ENCODE measurements at places on chromosomes 3 and 15.

GRCh38 chr3:151331696-151332095 lies 2.3 kb upstream of the P2RY13 start:
- no peak for DNase-seq

DNA sequence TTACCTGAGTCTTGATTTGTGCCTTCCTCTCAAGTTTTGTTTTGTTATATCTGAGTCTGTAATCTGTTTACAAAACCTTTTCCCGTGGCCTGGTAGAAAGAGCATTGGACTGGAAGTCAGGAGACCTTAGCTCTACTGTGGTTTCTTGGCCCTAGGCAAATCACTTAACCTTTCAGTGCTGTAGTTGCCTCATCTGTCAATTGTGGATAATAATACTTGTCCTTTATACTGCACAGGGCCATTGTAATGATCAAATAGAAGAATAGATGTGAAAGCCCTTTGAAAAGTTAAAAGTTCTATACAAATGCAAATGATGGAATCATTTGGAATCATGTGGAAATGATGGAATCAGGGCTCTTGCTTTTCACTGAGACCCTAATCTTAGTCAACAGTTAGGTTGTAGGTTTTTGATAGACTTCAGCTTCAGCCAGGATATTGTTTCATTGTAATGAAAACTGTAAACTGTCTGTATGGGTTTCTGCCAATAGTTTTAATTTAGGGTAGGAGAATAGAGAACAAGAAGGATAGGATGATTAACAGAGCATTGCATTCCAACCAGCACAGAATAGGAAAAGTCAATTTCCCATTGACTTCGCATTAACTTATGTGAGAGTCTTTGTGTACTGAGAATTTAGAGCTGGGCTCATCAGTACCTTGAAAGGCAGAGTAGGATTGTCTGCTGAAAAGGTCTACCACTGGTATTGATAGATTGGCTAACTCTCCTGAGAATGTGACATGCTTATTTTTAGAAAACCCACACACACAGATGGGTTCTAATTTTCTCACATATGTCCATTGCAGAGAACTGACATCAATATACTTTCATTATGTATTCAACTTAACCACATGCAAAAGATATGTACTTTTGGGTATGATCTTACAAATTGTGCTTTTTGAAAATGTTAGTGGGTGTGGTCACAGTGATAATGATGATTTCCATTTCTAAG lies 21.8 kb downstream of the MAP2K5 start:
- no peak for DNase-seq

- DNase-seq: no peak
These were observed 18.4 kb downstream of the RBP1 start for GRCh38 chr3:139521144-139521543.

GRCh38 chr3:12489368-12489767 lies 5.1 kb downstream of the TSEN2 start:
- DNase-seq: no peak

GRCh38 chr3:182180654-182181385 lies 469.1 kb downstream of the SOX2 start:
- no peak for DNase-seq

DNA sequence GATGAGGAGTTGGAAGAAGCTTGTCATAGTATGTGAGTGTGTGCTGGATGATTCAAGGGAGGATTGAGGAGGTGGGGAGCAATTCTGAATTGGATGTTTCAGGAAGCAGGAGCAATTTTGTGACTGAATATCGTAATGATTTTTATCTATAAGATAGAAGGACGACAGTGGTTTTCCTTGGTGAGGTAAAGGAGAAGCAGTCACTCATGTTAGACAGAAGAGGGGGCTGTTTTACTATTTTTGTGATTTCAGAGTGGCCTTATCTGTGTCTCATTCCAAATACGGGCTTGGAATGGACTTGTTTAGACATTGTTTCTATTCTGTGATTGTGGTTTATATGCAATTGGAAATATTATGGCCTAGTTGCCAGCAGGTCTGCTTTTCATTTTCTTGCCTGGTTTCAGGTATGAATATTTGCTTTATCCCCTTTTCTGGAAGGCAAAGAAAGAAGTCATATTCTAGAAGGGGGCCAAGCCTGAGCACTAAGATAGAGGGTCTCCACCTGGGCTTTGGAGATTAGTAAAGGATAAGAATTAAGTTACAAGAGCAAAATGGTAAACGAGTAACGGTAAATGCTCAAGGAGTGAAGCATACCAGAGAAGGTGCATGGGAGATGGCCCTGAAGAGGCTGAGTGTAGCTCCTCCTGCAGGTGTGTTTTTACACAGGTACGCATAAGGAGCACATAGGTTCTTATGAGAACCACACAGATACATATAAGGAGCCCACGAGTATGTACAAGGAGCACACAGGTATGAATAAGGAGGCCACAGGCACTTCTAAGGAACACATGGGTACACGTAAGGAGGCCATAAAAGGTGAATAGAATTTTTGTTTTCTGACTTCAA lies 124.6 kb upstream of the KCNAB1 start:
- no peak for DNase-seq

- DNase-seq: no peak
These were observed 5.6 kb downstream of the RRP9 start for GRCh38 chr3:51935886-51936755.

DNA sequence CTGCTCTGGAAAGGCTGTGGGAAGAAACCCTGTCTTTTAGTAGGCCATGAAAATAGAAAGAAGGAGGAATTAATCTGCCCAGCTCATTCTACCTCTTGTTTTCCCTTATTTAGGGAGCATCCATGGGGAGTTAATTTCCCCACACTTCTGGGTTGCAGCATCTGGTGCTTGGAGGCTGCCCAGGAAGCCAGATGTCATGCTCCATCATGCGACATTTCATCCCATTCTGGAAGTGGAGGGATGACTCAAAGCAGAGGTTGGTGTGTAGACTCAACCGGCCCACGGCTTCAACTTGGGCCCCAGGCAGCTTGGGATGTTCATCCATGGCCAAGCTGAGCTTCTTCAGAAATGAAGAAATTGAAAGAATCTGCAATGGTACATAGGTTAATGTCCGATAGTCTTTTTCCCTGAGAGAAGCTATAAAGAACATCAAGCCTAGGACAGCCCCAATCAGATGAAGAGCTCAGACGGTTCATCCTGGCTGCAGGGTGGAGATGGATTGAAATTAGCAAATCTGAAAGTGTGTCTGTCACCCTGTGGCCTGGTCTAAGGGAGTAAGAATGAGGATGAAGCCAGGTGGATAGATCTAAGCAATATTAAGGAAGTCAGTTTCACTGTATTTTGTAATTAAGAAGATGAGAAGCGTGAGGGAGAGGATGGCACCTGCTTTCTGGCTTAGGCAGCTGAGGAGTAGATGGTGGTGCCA lies 24.5 kb upstream of the PROK2 start:
- no peak for DNase-seq

GRCh38 chr15:64096668-64097384 lies 1.0 kb downstream of the SNX1 start:
- no peak for DNase-seq

GRCh38 chr15:51117270-51117669 lies 22.6 kb upstream of the TNFAIP8L3 start:
- DNase-seq: no peak

GRCh38 chr3:37445163-37445562 lies 270.8 kb upstream of the LRRFIP2 start:
- no peak for DNase-seq

DNA sequence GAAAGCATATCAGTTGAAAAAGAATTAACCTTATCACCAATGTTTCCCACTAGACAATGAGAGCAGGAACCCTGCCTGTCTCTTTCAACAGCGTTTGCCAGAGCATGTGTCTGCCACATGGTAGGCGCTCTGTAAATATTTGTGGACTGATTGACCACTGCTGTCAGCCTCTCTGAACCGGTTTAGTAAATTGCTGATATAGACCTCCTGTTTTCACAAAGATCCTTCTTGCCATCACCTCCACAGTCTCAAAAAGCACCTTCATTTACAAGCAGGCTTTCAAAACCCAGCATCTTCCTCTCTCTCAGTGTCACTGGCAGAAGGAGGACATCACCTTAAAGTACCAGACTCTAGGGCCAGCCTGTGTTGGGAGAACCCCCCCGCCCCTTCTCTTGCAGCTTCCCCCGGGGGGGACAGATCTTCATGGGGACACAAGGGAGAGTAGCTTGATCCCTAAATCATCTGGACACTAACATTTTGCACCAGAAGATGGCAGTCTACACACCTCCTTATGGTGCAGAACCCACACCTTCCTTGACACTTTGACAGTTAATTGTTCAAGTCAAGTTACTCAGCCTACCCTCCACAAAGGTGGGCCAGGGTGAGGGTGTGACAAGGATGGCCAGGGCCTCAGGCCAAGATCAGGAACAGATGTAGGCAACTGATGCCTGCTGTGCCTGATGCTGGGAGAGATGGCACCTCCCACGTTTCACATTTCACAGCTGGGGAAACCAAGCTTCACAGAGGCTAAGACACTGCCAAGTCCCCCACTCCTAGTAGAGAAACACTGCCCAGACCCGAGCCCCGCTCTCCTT lies 37.8 kb upstream of the USP3 start:
- DNase-seq: peak; percentile 10

GRCh38 chr3:190566043-190566933 lies 52.4 kb downstream of the IL1RAP start:
- DNase-seq: peak; percentile 47

DNA sequence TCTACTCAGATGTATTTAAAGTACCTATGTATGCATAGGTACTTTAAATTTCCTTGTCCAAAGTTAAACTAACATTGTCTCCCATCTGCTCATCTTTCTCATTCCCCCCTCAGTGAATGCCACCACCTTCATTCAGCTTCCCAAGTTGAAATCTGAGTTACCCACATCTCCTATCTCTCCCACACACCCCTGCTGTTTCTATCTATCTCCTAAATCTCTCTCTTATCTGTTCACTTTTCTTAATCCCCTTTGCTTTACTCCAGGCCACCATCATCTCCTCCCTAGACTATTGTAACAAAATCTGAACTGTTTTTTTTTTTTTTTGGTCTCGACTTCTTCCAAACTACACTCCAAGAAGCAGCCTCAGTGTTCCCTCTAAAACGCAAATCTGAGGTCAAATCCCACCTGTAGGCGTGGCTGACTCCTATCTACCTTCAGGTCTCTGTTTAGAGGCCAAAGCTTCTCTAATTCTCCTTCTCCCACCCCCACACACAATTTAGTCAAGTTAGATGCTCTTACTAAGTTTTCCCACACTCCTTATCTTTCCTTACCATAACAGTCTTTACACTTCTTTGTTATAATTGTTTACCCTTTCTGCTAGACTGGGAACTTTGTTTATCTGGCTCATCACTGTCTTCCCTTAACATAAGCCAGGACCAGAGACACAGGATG lies 3.5 kb upstream of the NEO1 start:
- no peak for DNase-seq

DNA sequence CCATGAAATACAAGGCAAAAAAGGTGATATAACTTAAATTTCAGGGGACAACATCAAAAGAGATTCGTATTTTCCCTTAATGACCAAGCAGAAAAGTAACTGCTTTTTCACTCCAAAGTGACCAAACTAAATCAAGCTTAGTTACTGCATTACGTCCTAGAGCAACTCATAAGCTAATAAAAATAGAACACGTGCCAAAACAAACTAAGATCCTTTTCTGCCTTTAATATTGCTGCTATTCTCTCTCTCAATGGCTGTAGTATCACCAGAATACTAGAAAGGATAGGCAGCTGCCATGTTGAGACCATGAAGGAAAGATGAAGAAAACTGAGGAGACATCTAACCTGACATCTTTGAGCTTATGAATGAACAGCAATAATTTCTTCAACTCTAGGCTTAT lies 43.3 kb downstream of the UBXN7 start:
- DNase-seq: no peak

DNA sequence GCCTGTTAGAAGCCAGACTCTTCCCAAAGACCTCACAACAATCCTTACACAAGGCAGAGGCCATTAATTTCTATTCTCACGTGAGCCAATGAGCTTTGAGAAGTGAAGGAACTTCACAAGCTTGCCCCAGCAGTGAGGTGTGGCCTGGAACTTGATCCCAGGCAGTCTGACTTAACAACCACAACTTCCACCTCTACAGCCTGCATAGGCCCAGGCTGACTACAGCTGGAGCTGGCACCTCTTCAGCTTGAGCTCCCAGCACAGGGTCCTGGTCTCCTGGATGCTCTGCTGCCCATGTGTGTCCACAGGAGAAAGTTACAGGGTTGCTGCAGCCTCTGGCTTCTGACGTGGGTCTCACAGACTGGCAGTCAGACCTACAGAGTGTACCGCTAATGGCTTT lies 111.0 kb downstream of the ERC2 start:
- DNase-seq: no peak

- DNase-seq: no peak
These were observed 135.1 kb upstream of the UBP1 start for GRCh38 chr3:33575311-33575710.

- DNase-seq: no peak
These were observed 214.8 kb downstream of the FMN1 start for GRCh38 chr15:32979710-32980109.

DNA sequence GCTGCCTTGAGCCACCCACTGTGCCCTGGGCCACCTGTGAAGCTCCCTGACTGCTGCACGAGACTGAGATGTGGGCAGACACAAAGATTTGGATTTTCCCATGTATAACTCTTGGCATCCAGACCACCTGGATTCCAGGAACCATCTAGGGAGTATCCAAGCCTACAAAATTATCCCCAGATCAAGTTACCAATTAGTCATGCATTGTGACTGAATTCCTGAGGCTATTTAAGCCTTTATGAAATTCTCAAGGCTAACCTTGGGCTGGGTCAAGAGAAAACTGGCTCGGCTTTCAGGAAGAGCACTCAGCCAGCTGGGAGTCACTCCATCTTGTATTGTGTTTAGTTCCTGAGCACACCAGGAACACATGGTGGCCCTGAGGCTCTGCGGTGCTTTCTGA lies 13.3 kb upstream of the ATP13A5 start:
- DNase-seq: no peak

- DNase-seq: no peak
These were observed 50.6 kb downstream of the ZIC4 start for GRCh38 chr3:147355753-147356090.
